GDM1 (cell line): ENCODE measurements at places on chromosomes 6 and 20.

DNA sequence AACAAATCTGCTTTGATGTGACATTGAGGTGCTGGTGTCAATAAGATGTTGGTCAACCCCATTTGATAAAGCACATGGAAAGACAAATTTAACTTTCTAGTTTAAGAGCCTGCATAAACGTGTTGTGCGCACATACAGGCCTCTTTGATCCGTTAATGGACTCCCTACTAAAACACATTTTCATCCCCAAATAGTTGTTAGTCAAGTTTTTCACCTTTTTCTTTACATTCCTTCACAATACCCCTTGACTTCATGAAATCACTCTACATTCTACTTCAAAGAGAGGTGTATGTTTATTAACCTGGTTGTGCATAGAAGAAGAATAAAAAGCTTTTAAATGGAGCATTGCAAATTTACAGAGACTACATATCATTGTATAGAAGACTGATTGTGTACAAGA, 180.3 kb downstream of the HDGFL1 start:
- DNase-seq = no peak

DNA sequence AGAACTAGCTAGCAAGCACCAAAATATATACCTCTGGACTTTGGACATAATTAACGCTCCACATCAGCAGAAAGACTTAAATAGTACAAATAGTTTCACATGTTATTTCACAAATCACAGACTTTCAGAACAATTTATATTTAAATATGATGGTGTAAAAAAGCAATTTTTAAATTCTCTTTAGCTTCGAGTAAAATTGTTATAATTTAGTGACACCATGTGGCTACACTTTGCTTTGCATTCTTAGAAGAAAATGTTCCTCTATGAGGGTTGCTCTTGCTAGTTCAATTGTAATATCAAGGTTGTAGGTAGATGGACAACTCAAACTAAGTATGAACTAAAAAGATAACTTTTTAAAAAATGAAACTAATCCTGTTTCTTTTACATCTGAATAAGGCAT, 69.0 kb downstream of the BTBD9 start:
- no peak for DNase-seq

DNA sequence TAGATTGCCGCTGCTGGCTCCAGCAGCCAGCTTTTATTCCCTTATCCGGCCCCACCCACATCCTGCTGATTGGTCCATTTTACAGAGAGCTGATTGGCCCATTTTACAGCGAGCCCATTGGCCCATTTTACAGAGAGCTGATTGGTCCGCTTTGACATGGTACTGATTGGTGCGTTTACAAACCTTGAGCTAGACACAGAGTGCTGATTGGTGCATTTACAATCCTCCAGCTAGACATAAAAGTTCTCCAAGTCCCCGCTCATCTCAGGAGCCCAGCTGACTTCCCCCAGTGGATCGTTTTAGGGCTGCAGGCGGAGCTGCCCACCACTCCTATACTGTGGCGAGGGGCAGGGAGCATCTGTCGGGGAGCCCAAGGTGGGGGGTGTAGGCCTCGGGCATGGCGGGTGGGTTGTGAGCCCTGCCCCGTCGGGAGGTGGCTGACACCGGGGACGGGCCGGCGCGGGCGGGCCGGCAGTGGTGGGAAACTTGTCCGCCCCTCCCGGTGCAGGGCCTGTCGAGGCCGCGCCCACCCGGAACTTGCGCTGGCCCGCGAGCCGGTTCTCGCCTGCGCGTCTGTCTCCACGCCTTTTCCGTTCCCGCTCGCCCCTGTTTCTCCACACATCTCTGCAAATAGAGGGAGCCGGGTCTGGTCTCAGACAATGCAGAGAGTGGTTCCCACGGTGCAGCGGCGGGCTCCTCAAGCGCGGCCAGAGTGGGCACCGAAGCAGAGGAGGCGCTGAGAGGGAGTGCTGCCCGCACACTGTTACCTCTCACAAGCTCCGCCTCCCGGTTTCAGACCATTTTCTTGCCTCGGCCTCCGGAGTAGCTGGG, 86.1 kb upstream of the STMND1 start:
- no peak for DNase-seq

DNA sequence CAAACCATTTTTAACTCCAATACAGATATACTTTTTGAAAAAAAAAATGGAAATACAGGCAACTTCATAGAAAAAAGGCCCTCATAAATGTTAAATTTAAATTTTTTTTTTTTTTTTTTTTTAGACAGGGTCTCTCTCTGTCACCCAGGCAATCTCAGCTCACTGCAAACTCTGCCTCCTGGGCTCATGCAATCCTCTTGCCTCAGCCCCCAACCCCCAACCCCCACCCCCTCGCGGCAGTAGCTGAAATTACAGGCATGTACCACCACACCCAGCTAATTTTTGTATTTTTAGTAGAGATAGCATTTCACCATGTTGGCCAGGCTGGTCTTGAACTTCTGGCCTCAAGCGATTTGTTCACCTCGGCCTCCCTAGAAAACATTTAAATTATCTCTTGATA, 12.8 kb upstream of the ULBP3 start:
- DNase-seq = no peak
